Activated naive CD4-positive, alpha-beta T cell treated with anti-CD3 and anti-CD28 coated beads, Interleukin-2, amount 10 ng/mL, durations not matched to agents 5 hours and 36 hours (primary cell): ENCODE measurements at places on chromosomes 1 and 21. TPM values are rescaled to one million over a fixed set of nuclear protein-coding genes. Genes with fewer than 3 reads are reported as not detected.

IL19 gene
- total RNA-seq, result not detected

ANKRD65 gene
- not detected for total RNA-seq

MYBPH gene
- total RNA-seq, result not detected

CLEC20A gene
- not detected for total RNA-seq

WNT2B gene
- not detected for total RNA-seq

CYYR1 gene
- total RNA-seq, result not detected

VANGL2 gene
- not detected for total RNA-seq

ITLN2 gene
- total RNA-seq, result not detected

INAVA gene
- not detected for total RNA-seq

PCNT gene
- total RNA-seq, result 81.5 TPM

TGFB2 gene
- total RNA-seq, result not detected
